CD4-positive, CD25-positive, alpha-beta regulatory T cell (primary cell): ENCODE measurements at places on chromosomes 2 and 18. TPM values are rescaled to one million over a fixed set of nuclear protein-coding genes. Genes with fewer than 3 reads are reported as not detected.

The ITM2C gene
- 29.3 TPM for total RNA-seq

The DBI gene
- 49.9 TPM for total RNA-seq

The TEKT4 gene
- not detected for total RNA-seq

The AGPS gene
- 29.4 TPM for total RNA-seq

The PTH2R gene
- total RNA-seq, result not detected

The FOXI3 gene
- total RNA-seq, result not detected

The STARD6 gene
- not detected for total RNA-seq

The POTEI gene
- total RNA-seq, result not detected

The ADD2 gene
- total RNA-seq, result 0.67 TPM

The FN1 gene
- total RNA-seq, result 0.72 TPM

The SP140 gene
- total RNA-seq, result 100 TPM

DNA sequence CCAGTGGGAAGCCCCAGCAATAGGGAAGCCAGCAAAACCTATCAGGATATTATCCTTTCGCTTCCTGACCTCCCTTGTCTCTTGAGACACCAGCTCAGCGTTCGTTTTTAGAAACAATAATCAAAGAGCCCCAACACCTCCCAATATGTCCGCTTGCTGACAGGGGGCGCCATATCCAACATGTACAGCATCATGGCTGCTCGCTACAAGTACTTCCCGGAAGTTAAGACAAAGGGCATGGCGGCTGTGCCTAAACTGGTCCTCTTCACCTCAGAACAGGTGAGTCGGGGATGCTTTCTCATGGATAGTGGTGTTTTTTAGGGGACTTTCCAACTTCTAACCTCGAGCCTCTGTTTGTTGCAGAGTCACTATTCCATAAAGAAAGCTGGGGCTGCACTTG, 28.7 kb downstream of the GAD1 start:
- DNase-seq, result peak; percentile 22

DNA sequence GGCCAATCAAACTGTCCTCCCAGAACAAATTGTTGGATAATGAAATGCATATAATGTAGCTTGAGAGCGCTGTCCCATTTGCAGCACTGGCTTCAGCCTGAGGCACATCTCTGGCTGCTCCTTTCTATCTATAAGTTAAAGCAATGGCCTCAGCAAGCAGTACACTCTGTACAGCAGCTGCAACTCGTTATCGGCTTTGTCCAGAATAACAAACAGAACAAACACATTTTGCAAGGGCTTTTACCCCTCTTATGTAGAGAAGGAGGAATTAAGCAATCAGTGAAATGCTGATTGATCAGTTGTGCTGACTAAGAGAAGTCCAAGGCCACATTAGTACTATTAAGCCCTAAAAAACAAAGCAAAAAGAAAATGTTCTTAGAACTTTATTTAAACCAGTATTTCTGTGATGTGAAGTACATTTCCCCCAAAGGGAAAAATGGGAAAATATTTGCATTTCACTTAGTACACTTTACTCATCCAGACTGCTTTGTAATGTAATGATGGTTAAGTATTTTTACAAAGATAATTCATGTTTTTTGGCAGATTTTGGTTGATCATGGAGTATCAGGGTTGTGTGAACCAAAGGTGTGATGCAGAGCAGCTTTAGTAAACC, 15.0 kb upstream of the CPS1 start:
- DNase-seq, result no peak

DNA sequence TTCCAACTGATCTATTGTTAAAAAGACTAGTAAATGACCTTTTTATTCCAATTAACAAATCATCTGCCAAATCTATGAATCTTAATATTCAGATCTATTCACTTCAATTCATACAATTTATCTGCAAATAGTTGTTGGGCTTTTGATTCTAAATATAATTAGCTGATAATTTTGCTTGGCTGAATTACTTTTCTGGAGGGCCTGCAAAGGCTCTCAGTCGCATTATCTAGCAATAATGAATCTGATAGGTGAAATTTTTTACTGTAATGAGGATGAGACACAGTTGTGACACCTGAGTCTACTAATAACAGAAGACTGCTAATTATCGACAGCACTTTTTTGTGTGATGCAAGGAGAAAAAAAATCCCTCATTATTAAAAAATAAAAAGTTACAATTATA, 565.1 kb downstream of the ZEB2 start:
- no peak for DNase-seq

GRCh38 chr2:237283131-237283928, 130.6 kb downstream of the COL6A3 start:
- no peak for DNase-seq

- DNase-seq, result no peak
Measured at GRCh38 chr18:51506811-51507210, 309.3 kb upstream of the MEX3C start.

DNA sequence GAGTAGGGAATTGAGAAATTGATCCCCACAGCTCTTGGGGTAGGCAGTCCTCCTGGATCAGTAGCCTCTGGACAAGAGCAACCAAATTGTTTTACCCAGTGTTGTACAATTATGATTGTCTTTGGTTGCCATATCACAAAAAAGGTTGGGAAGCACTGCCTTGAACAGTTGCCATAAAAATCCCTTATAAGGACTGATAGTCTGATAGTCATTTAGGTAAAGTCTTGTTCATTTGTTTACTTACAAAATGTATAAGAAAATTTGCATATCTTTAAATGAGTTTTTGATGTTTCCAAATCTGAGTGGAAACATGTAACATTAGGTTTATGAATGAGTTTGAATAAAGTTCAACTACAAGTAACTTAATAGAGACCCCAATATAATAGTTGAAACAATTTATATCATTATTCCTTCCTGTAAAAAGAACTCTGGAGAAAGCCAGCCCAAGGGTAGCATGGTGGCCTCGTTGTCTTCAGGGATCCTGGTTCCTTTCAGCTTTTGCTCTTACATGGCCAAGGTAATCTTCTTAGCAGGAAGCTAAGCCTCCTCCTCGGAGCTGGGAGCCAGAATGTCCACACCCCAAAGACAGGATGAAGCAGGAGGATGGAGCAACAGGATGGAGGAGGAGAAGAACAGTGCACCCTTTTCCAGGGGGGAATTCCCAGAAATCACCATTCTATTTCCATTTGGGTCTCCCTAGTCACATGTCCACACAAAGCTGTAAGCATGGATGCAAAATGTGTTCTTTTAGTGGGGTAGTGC, 35.7 kb upstream of the NEMP2 start:
- DNase-seq, result no peak

DNA sequence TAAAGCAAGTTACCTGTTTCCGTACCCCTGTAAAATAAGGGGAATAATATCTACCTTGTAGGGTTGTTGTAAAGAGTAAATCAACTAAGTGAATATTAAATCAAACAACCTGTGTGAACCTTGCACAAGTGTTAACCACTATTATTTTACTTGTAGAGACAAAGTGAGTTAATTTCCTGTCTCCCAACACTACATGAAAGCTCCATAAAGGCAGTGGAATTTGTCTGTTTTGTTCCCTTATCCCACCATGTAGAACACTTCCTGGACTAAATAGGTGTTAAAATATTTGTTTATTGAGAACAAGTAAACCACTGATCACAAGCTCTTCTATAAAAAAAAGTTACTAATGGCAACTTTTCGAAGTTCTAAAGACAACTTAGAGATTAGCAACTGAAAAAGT, 3.3 kb downstream of the ARL5A start:
- DNase-seq, result no peak

DNA sequence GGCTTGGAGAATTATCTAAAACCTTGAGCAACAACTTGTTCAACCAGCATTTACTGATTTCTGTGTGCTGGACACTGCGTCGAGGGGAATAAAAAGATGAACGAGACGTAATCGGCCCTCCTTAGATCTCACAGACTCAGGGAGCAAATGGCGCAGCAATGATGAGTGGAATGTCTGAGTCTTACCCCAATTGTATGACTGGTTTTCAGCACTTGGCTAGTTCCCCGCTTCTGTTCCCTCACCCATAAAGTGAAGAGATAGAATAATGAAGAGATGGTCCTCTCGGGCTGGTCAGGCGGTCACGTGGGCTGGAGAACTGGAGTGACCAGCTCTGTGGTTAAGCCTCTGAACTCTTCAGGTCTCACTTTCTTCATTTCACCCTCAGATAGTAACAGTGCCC, 17.3 kb upstream of the GATA6 start:
- DNase-seq, result no peak

GRCh38 chr2:201403880-201404279, 46.7 kb upstream of the FLACC1 start:
- DNase-seq, result no peak

DNA sequence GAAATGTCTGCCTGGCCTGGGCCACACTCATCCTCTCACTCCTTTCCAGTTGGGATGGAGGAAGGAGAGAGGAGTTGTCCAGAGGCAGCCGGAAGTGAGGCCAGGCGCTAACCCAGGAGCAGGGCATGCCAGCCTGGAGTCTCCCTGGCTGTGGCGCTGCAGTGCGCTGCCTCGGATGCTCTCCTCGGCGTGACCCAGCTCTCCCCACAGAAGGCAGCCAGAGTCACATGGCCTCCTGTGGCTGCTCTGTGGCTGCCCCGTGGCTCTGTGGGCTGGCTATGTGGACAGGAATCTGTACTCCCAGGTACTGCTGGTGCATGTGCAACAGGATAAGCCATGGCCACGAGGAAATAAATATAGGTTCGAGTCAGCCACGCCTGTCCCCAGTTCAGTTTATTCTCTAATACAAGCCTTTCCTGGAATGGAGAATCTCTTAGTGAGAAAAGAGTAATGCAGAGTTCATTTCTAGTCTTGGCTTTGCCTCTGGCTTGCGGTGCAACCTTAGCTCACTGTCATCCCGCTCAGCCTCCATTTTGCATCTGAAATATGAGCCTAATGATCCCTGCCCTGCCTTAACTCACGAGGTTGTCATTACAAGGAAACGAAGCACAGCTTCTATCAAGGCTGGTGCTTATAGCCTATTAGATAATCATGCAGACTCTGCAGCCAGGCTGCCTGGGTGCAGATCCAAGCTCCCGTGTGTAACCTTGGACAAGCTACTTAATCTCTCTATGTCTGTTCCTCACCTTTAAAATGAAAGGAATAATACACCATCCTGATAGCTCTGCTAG, 106.3 kb downstream of the ANTXR1 start:
- DNase-seq, result no peak

- DNase-seq, result peak; percentile 7
Measured at GRCh38 chr18:41745166-41746049, 209.6 kb upstream of the PIK3C3 start.

GRCh38 chr18:36752929-36753865, 75.6 kb downstream of the TPGS2 start:
- DNase-seq, result no peak
